Spinal cord (tissue), 10 donors: ENCODE measurements at places on chromosomes 13 and 19.

DNA sequence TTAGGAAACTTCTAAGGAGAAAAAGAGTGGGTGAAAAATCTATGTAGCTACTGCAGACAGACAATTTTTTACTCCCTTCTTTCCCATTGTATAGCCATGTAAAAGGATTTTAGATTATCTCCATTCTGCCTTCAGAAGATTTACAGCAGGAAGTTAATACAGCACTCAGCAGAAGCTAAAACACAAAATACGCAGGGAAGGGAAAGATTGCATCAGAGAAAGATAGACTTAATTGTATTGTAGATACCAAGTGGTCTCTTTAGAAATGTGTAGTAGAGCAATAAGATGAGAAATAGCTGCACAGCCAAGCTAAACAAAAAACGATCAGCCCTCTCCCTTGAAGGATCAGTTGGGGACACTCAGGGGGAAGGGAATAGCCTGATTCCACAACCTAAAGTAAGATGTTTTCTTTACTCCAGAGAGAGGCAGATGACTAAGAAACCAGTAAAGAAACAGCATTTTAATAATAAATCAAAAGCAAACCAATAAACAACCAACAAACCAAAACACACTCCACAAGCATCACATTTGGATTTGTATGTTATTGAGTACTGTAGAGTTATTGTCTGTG lies 236.7 kb upstream of the SLITRK1 start:
- H3K27ac ChIP-seq: no peak overlapping the region
- no peaks in the 10 kb centered on the region for H3K36me3 ChIP-seq
- no peak for DNase-seq
- H3K27me3 ChIP-seq: no peaks in the 10 kb centered on the region

DNA sequence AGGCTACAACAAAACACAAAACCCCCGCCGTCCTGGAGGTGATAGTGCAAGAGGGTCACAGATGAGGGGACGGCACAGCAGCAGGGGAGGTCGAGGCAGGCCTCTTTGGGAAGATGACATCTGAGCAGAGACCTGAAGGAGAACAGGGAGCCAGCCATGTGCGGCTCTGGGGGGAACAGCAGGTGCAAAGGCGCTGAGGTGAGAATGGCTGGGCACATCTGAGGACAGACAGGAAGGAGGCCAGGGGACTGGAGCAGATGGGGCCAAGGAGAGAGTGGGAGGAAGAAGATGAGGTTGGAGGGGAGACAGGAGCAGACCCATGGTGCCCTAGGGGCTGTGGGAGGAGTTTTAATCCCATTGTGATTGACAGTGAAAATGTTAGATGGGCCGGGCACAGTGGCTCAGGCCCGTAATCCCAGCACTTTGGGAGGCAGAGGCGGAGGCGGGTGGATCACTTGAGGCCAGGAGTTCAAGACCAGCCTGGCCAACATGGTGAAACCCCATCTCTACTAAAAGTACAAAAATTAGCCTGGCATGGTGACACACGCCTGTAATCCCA lies 1.8 kb upstream of the CKM start:
- H3K4me1 ChIP-seq: peaks cover 29% of the 10 kb centered on the region
- DNase-seq: no peak
- H3K27ac ChIP-seq: no peak overlapping the region
- no peak overlapping the region for H3K4me3 ChIP-seq

DNA sequence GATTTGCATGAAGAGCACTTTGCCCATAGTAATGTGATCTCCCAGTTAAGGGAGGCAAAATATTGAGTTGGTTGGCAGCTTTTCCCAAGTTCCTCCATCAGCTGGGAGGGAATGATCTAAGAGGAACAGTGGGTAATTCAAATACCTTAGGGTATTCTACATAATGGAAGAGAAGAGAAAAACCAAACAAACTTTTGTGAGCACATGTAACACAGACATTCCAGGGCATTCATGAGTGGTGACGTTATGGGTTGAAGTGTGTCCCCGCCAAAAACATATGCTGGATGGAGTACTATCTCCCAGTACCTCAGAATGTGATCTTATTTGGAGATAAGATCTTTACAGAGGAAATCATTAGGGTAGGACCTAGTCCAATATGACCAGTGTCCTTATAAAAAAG lies 220.1 kb downstream of the FOXO1 start:
- H3K4me1 ChIP-seq: peaks cover 4% of the 10 kb centered on the region
- DNase-seq: no peak
- no peaks in the 10 kb centered on the region for H3K36me3 ChIP-seq
- H3K27ac ChIP-seq: no peak overlapping the region

GRCh38 chr13:37306778-37307544 lies 201.5 kb upstream of the CSNK1A1L start:
- DNase-seq: no peak
- H3K27me3 ChIP-seq: no peaks in the 10 kb centered on the region
- H3K36me3 ChIP-seq: no peaks in the 10 kb centered on the region
- H3K4me1 ChIP-seq: no peaks in the 10 kb centered on the region

GRCh38 chr19:11154683-11155047 lies 917 bp downstream of the SPC24 start:
- H3K27me3 ChIP-seq: no peaks in the 10 kb centered on the region
- DNase-seq: no peak
- no peaks in the 10 kb centered on the region for H3K36me3 ChIP-seq
- H3K27ac ChIP-seq: no peak overlapping the region
- H3K4me3 ChIP-seq: peak overlapping the region; percentile 56

DNA sequence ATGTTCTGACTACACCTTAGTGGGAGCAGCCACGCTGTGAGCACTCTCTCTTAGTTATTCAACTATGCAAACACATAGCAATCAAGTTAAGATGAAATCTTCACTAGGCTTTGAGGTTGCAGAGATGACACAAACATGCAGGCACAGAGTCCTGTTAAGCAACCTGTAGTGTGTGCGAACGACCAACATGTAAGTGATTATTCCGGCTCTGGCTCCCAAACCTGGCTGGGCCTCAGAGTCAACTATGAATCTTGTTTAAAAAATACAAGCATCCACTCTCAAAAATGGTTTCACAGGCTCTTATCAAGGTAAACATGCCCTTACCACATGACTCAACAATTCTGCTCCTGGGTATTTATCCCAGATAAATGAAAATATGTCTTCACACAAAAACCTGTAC lies 91.4 kb downstream of the IRS2 start:
- no peak overlapping the region for H3K4me3 ChIP-seq
- no peak for DNase-seq
- H3K4me1 ChIP-seq: peaks cover 4% of the 10 kb centered on the region
- no peaks in the 10 kb centered on the region for H3K27me3 ChIP-seq

- no peaks in the 10 kb centered on the region for H3K4me1 ChIP-seq
- H3K27me3 ChIP-seq: no peaks in the 10 kb centered on the region
- H3K27ac ChIP-seq: no peak overlapping the region
- no peak for DNase-seq
Measured at GRCh38 chr19:6886277-6886897, 992 bp upstream of the ADGRE1 start.

DNA sequence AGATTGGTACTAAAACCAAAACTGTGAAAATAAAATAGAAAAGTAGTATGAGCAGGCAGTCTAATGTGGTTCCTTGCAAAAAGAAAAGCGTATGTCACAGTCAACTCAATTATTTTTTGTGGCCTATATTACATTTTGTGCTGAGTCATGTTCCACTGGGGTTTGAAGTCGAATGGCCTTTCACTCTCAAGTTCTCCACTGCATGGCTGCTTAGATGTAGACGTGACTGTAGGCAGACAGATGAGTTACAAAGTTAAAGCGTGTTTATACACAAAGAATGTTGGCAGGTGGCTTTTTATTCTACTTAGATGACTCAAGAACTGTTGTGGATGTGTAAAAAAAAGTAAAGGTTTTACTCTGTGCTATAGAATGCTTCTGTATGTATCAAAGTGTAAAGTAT lies 133.9 kb downstream of the SLITRK6 start:
- DNase-seq: peak; percentile 5
- H3K4me1 ChIP-seq: no peaks in the 10 kb centered on the region
- no peaks in the 10 kb centered on the region for H3K36me3 ChIP-seq
- no peaks in the 10 kb centered on the region for H3K27me3 ChIP-seq
- no peak overlapping the region for H3K27ac ChIP-seq
- no peak overlapping the region for H3K4me3 ChIP-seq

- H3K4me1 ChIP-seq: peaks cover 14% of the 10 kb centered on the region
- no peaks in the 10 kb centered on the region for H3K27me3 ChIP-seq
- DNase-seq: no peak
- no peak overlapping the region for H3K27ac ChIP-seq
- no peak overlapping the region for H3K4me3 ChIP-seq
Measured at GRCh38 chr19:17542042-17542441, 13.4 kb upstream of the COLGALT1 start.

DNA sequence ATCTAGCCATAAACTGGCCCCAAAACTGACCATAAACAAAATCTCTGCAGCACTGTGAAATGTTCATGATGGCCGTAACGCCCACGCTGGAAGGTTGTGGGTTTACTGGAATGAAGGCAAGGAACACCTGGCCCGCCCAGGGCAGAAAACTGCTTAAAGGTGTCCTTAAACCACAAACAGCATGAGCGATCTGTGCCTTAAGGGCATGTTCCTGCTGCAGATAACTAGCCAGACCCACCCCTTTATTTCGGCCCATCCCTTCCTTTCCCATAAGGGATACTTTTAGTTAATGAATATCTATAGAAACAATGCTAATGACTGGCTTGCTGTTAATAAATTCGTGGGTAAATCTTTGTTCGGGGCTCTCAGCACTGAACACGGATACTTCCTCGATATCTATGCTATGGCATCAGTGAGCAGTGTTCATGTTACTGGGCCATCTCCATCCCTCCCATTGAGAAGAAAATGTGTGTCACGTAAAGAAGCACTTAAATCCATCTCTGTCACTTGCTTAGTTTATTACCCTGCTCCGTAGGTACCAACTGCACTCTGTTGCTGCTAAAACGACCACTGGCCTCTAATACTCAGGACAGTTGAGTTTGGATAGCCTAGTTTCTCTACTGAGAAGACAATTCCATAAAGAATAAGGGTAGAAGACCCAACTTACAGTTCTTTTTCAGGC lies 5.3 kb downstream of the ATP7B start:
- no peak overlapping the region for H3K4me3 ChIP-seq
- peaks cover 6% of the 10 kb centered on the region for H3K4me1 ChIP-seq
- peaks cover 2% of the 10 kb centered on the region for H3K36me3 ChIP-seq
- no peaks in the 10 kb centered on the region for H3K27me3 ChIP-seq

- no peak overlapping the region for H3K27ac ChIP-seq
- DNase-seq: no peak
- peaks cover 16% of the 10 kb centered on the region for H3K4me1 ChIP-seq
- no peak overlapping the region for H3K4me3 ChIP-seq
- peaks cover 93% of the 10 kb centered on the region for H3K36me3 ChIP-seq
Measured at GRCh38 chr19:46388311-46389095, 24.9 kb downstream of the CCDC8 start.

DNA sequence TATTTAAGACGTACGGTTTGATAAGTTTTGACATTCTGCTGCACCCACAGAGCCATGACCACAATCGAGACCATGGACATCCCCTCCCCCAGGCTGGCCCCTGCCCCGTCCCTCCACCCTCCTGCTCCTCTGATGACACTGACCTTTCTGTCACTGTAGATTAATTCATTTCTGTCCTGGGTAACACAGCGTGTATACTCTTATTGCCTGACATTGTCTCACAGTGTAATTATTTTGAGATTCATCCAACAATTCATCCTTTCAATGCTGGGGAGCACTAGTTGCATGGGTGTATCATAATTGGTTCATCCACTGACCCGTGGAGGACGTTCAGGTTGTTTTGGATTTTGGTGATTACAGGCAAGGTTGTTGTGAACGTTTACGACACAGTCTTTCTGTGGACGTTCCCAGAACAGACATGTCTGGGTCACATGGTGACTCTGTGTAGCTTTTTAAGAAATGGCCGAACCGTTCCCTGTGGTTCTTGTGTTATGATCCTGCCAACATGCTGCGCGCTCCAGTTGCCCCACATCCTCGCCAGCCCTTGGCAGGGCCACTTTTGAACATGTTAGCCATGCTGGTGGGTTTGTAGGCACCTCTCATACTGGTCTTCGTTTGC lies 41.9 kb downstream of the C13orf46 start:
- no peak overlapping the region for H3K27ac ChIP-seq
- no peak for DNase-seq
- no peak overlapping the region for H3K4me3 ChIP-seq
- H3K36me3 ChIP-seq: peaks cover 3% of the 10 kb centered on the region
- H3K4me1 ChIP-seq: peaks cover 57% of the 10 kb centered on the region
- H3K27me3 ChIP-seq: no peaks in the 10 kb centered on the region

DNA sequence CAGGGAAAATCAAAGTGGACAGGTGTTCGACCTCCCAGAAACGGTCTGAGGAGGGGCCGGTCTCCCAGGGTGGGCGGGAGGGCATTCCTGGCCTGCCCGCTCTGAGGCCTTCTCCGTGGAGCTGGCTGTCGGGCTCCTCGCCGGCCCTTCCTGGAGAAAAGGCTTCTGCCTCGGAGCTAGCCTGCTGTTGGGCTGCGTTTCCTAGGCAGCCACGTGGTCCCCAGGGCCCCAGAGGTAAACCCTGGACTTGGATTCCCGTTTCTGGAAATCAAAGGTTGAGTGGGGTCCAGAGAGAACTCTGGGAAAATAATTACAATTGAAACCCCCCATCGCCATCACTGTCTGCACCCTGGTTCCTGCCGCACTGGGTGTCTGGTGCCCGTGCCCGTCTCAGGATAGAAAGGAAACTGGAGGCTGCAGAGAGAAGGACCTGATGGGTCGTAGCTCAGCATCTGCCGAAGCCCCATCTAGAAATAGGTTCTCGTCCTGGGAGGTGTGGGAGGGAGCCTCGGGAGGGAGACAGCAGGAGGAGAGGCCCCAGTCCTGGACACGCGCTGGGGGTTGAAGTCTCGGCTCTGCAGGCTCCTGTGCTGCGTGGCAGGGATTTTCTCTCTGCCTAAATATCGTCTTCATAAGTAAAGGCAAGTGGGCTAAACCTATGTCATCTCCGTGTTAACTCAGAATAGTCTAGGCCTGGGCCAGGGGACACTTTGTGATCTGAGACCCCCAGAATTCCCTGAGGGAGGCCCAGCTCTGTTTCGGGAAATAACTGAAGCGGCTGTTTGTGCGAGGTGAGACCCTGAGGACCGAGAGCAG lies 7.7 kb upstream of the PROZ start:
- no peak overlapping the region for H3K27ac ChIP-seq
- peaks cover 15% of the 10 kb centered on the region for H3K27me3 ChIP-seq
- DNase-seq: no peak
- peaks cover 7% of the 10 kb centered on the region for H3K36me3 ChIP-seq

GRCh38 chr13:77918391-77919245 lies at the start of gene EDNRB:
Gene EDNRB (minus strand): TSS chr13:77918831. CDS start chr13:77918573, 258 bp downstream.
- peak within 1 kb of the TSS; percentile 96 for H3K27ac ChIP-seq
- H3K4me3 ChIP-seq: peak within 1 kb of the TSS; percentile 84
- peaks cover 18% of the 10 kb centered on the region for H3K4me1 ChIP-seq

DNA sequence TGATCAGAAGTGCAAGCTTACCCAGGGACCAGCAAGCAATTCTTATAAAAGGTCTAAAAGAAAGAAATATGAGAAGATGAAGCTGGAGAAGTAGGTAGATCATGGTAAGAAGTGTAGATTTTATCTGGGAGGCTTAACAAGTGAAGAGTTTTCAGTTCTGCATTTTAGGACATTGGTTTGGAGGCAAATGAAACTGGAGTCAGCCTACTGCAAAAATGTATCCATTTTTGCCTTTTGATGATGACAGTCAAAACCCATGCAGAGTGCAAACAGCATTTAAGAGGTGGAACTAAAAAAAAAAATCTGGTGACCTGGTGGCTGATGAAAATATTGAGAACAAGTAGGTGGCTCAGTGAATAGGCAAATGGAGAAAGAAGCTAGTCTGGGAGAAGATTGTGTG lies 216.9 kb downstream of the DNAJC15 start:
- no peaks in the 10 kb centered on the region for H3K36me3 ChIP-seq
- no peaks in the 10 kb centered on the region for H3K27me3 ChIP-seq
- DNase-seq: no peak
- H3K4me1 ChIP-seq: no peaks in the 10 kb centered on the region
- no peak overlapping the region for H3K27ac ChIP-seq
